CD4-positive, alpha-beta T cell (primary cell): ENCODE measurements at places on chromosomes 1 and 21.

DNA sequence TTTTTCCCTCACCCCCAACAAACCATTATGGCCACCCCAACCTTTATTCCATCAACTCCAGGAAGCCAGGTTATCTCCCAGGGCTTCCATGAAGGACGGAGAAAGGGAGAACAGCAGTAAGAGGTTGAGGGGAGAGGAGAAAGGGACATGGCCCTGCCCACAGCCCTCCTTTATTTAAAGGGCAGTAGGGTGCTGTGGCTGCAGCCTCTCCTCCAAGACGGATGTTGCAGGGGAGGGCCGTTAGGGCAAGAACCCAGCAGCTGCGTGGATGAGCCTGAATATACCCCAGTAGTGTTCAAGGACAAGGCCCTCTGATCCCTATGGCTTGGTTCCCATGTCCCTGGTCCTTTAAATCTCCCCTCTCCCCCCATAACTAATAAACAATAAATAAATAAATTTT lies 5.9 kb downstream of the RXFP4 start:
- peak overlapping the region; percentile 67 for H3K27ac ChIP-seq
- H3K4me3 ChIP-seq = no peak overlapping the region
- no peak for DNase-seq
- H3K36me3 ChIP-seq = peaks cover 53% of the 10 kb centered on the region
- no peaks in the 10 kb centered on the region for H3K27me3 ChIP-seq

DNA sequence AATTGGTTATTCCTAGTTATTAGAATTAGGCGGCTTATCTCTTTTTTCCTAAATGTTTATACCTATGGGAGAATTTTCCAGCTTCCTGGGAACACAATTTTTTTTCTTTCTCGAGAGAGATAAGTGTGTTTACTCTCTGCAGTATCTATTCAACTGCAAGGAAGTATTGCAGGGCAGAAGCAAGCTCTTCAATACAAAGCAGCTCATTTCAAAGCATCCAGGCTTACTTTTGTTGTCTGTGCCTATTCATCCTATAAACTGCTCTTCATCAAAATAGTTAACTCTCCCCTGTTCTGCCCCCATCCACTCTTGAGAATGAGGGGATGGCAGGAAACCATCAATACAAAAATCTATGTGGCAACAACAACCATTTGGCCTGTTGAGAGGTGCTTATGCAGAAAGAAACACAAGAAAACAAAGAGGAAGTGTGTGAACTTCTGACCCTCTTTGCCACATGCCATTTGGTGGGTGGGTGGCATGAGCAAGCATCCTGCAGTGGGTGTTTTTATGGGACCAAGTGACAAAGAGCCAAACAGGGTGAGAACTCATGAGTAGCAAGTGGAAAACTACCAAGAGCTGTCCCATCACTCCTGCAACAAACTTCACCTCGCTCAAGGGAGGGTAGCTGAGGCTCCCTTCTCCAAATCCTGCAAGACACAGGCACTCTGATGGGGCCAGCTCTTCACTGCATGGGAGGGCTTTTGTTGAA lies 50.6 kb upstream of the MRPS6 start:
- no peaks in the 10 kb centered on the region for H3K27me3 ChIP-seq
- no peaks in the 10 kb centered on the region for H3K36me3 ChIP-seq
- peaks cover 18% of the 10 kb centered on the region for H3K4me1 ChIP-seq
- H3K4me3 ChIP-seq = no peak overlapping the region
- DNase-seq = no peak
- H3K27ac ChIP-seq = no peak overlapping the region

- H3K4me3 ChIP-seq = no peak overlapping the region
- no peak for DNase-seq
- H3K27me3 ChIP-seq = no peaks in the 10 kb centered on the region
- no peak overlapping the region for H3K27ac ChIP-seq
Observed at GRCh38 chr1:47875831-47876586, 121.2 kb downstream of the TRABD2B start.

DNA sequence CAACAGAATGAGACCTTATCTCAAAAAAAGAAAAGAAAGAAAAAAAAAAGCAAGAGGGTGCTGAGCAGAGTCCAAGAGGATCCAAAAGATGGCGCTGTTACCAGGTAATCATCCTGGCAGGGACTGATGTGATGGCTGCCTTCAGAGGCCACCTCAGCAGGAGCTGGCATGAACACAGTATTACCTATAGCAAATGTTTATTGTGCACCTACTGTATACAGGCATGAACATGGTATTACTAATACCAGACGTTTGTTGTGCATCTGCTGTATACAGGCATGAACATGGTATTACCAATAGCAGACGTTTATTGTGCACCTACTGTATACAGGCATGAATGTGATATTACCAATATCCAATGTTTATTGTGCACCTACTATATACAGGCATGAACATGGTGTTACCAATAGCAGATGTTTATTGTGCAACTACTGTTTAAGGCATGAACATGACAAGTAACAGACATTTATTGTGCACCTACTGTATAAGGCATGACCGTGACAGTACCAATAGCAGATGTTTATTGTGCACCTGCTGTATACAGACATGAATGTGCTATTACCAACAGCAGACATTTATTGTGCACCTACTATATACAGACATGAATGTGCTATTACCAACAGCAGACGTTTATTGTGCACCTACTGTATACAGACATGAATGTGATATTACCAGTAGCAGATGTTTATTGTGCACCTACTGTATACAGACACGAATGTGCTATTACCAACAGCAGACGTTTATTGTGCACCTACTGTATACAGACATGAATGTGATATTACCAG lies 115.1 kb upstream of the TMEM51 start:
- H3K36me3 ChIP-seq = no peaks in the 10 kb centered on the region
- peaks cover 4% of the 10 kb centered on the region for H3K4me1 ChIP-seq
- H3K27ac ChIP-seq = no peak overlapping the region
- no peak for DNase-seq
- no peak overlapping the region for H3K4me3 ChIP-seq
- H3K27me3 ChIP-seq = no peaks in the 10 kb centered on the region

DNA sequence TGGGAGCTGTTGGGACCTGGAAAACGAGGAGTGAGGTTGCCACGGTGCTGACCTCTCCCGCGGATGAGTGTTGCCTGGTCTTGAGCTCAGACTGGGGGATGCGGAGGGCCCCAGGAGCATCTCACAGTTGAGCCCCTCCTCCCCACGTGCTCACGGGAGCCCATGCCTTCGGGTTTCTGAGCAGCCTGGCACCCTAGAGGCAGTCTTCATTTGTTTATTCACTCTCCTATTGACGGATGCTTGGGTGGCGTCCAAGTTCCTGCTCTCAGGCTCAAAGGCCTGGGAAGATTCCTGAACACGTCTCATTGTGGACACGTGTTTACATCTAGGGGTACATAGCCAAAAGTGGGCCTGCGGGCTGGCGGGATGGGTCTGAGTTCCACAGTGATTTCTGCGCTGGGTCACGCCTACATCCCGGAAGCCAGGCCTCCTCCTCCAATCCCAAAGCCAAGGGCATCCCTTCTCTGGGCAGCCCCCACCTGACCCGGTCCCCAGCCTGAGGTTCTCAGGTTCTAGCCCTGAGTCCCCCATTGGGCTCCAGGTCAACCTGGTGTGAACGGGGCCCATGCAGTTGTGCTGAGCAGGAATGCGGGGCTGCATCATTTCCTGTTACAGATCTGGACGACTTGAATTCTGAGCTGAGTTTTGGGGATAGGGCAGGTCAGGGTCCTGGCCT lies 14.7 kb downstream of the WNT3A start:
- H3K36me3 ChIP-seq = no peaks in the 10 kb centered on the region
- no peak overlapping the region for H3K27ac ChIP-seq
- no peak for DNase-seq

GRCh38 chr1:19772053-19772452 lies 27.7 kb downstream of the TMCO4 start:
- H3K27ac ChIP-seq = no peak overlapping the region
- no peak overlapping the region for H3K4me3 ChIP-seq
- DNase-seq = no peak
- no peaks in the 10 kb centered on the region for H3K4me1 ChIP-seq

DNA sequence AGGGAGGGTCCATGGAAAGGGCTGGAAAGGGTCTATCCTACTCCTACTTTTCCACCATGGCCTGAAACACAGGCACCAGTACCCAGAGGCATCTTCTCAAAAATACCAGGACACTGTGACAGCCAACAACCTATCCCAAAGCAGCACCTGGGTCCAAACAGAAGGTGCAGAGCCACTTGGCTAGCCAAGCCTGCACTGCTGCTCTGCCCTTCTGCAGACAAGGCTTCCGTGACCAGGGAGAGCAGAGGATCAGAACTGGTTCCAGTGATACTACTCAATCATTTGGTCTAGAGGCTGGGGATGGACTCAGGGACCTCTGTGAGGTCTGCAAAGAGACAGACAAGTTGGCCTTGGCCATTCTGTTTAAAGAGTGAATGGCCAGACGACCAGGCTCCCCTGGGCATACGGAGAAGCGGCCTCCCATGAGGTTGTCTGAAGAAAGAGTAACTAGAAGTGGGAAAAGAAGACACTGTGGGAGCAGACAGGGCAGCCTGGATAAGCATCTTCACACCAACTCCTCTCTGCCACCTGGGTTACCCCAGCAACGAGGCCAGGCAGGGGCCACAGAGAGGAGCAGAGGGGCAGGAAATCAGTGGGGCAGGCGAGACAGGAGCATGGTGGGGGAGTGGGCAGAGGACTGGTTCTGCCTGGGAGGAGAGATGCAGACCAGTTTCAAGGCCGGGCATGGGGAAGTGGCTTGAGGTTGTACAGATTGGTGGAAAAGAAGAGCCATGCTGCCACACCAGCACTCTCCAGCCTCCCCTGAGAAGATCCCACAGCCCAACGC lies 5.7 kb downstream of the KCNN3 start:
- H3K36me3 ChIP-seq = no peaks in the 10 kb centered on the region
- no peak for DNase-seq
- H3K4me1 ChIP-seq = peaks cover 5% of the 10 kb centered on the region

DNA sequence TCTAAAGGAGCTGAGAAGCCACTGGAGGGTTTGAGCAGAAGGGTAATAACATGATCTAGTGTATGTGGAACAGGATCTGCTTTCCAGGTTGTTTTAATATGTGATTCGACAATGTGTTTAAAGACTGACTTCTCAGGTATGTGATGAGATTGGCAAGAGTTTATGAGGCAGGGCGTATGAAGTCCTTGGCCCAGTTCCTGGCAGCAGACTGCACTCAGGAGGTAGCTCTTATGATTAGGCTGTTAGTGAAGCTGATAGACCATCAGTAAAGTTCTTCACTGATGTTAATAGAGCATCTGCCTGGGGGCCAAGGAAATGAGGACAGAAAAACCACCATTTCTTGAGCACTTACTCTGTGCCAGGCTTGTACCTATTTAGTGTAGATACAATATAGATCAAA lies 41.9 kb upstream of the SERBP1 start:
- H3K27me3 ChIP-seq = no peaks in the 10 kb centered on the region
- no peak for DNase-seq
- H3K4me1 ChIP-seq = no peaks in the 10 kb centered on the region
- H3K27ac ChIP-seq = no peak overlapping the region

- no peak for DNase-seq
- no peak overlapping the region for H3K4me3 ChIP-seq
- H3K27ac ChIP-seq = no peak overlapping the region
- H3K4me1 ChIP-seq = no peaks in the 10 kb centered on the region
- H3K36me3 ChIP-seq = no peaks in the 10 kb centered on the region
- H3K27me3 ChIP-seq = peaks cover 22% of the 10 kb centered on the region
Observed at GRCh38 chr1:22344329-22344630, 107.4 kb upstream of the ZBTB40 start.

DNA sequence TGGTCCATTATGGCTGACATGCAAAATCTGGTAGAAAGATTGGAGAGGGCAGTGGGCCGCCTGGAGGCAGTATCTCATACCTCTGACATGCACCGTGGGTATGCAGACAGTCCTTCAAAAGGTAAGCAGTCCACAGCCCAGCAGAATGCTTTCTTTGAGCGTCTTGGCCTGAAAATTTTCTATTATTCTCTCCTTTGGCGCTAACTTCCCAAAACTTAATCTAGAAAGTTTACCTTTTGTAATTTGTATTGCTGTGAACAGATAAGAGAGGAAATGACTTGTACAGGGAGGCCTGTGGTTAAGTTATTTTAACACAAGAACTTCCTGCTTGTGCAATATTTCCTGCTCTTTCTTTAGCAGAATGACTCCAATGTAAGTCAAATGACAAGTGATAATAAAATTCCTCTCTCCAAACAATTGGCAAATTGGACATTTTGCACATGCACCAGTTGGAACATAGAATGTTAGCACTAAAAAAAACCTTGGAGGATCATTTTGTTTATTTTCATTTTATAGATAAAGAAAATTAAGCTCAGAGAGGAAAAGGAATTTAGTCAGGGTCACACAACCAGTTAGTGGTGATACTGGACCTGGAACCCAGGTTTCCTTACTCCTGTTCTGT lies 18.9 kb downstream of the CAP1 start:
- peaks cover 74% of the 10 kb centered on the region for H3K4me1 ChIP-seq
- H3K27me3 ChIP-seq = no peaks in the 10 kb centered on the region
- H3K4me3 ChIP-seq = peak overlapping the region; percentile 30
- H3K36me3 ChIP-seq = peaks cover 78% of the 10 kb centered on the region
- peak overlapping the region; percentile 62 for H3K27ac ChIP-seq
- DNase-seq = no peak

GRCh38 chr1:201022820-201023516 lies 546 bp downstream of the KIF21B start:
- peaks cover 77% of the 10 kb centered on the region for H3K4me1 ChIP-seq
- no peaks in the 10 kb centered on the region for H3K27me3 ChIP-seq
- DNase-seq = no peak
- peak overlapping the region; percentile 80 for H3K27ac ChIP-seq
- no peaks in the 10 kb centered on the region for H3K36me3 ChIP-seq

GRCh38 chr1:1026599-1027413 lies 6.9 kb downstream of the AGRN start:
- H3K4me3 ChIP-seq = no peak overlapping the region
- H3K27ac ChIP-seq = no peak overlapping the region
- H3K27me3 ChIP-seq = peaks cover 2% of the 10 kb centered on the region
- H3K4me1 ChIP-seq = peaks cover 11% of the 10 kb centered on the region

GRCh38 chr1:183956559-183957188 lies 80.9 kb downstream of the COLGALT2 start:
- no peaks in the 10 kb centered on the region for H3K36me3 ChIP-seq
- no peaks in the 10 kb centered on the region for H3K27me3 ChIP-seq
- H3K27ac ChIP-seq = peak overlapping the region; percentile 60
- DNase-seq = peak; percentile 88
- no peak overlapping the region for H3K4me3 ChIP-seq

DNA sequence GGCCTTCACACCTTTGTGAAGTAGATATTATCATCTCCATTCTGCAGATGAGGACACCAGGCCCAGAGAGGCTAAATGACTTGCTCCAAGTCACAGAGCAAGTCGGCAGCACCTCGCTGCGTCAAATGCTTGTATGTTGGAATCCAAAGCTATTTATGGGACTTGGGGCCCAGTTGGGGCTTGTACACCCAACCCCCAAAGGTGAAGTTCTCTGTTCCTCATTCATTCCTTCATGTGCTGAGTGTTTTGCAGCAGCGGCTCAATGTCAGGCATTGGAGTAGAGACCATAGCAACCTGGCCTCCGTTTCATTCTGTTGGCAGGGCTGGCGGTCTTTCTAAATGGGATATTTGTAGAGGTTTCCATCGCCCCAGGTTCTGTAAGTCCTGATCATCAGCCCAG lies 113.4 kb upstream of the SLC25A33 start:
- DNase-seq = no peak
- peaks cover 70% of the 10 kb centered on the region for H3K4me1 ChIP-seq
- H3K27ac ChIP-seq = no peak overlapping the region
- no peaks in the 10 kb centered on the region for H3K36me3 ChIP-seq
- no peaks in the 10 kb centered on the region for H3K27me3 ChIP-seq
